CD4-positive, alpha-beta T cell treated with Interleukin-6 at 100 ng/mL for 8 hours (primary cell): ENCODE measurements at places on chromosomes 11 and 22.

GRCh38 chr22:40769761-40770160, 49.4 kb downstream of the SLC25A17 start:
- no peak for DNase-seq

- DNase-seq, result peak; percentile 67
Observed at GRCh38 chr11:6746086-6746618, 25.6 kb downstream of the OR2AG2 start.

DNA sequence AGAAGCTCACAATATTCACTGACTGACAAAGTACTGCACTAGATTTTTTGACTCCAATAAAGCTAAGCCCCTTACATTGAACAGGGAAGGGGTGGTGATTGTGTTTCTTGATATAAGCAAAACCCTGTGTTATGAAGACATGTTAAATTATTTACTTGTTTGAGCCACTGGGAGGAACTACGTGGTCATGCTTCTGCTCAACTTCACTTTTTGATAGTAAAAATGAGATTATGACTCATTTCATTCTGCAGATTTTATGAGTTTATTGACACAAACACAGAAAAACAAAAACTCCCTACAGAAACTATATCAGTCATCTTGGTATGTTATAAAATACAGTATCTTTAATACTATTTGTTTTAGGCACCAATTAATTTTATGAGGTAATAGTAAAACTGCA, 124.7 kb downstream of the CADM1 start:
- DNase-seq, result no peak

DNA sequence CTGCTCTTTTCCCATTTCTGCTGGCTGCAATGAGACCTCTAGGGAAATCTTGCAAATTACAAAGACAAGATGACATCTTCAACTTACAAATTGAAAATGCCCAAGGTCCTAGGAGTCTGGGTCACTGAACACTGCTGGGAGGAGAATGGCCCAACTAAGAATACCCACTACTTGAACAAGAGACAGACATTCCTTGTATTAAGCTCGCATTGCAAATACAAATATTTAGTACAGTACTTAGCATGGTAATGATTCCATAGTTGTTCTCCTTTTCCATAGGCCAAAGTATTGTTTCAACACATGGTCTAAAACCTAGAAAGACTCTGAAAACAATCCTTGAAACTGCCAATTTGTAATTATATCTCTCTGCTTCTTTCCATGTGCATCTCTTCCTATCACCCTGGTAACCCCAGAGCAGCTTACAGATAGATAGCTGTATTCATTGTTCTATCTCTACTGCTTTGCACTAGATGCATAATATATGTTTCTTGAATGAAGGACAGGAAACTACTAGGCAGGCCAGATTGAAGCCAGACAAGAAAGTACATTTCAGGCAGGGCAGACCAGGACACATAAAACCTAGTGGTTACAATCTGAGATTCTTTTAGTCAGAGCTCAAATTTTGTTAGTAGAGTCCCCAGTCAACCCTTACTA, 1545.7 kb upstream of the TENM4 start:
- no peak for DNase-seq

DNA sequence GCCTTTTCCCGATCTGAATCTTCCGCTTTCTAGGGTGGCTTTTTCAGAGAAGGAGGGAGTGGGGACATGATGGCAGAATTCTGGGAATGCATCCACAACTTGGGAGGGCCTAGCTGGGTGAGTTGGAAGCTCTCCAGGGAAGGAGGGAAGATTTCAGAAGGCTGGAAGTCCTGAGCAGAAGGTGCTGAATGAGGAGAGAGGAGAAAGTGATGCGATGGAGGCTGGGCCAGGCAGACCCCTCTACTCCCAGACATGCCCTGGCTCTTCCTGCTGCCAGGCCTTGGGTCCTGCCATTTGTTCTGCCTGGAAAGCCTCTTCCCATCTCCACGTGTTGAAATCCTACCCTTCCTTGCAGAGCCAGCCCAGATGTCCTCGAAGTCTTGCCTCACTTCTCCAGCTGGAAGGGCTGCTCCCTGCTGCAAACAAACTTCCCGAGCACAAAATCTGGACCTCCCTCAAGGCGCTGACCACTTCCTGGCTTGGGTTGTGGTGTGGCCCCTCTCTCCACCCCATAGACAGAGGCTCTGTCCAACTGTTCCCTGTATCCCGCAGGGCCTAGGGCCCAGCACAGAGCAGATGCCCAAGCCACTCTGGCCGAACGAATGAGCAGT, 16.8 kb downstream of the LRRC32 start:
- DNase-seq, result no peak

DNA sequence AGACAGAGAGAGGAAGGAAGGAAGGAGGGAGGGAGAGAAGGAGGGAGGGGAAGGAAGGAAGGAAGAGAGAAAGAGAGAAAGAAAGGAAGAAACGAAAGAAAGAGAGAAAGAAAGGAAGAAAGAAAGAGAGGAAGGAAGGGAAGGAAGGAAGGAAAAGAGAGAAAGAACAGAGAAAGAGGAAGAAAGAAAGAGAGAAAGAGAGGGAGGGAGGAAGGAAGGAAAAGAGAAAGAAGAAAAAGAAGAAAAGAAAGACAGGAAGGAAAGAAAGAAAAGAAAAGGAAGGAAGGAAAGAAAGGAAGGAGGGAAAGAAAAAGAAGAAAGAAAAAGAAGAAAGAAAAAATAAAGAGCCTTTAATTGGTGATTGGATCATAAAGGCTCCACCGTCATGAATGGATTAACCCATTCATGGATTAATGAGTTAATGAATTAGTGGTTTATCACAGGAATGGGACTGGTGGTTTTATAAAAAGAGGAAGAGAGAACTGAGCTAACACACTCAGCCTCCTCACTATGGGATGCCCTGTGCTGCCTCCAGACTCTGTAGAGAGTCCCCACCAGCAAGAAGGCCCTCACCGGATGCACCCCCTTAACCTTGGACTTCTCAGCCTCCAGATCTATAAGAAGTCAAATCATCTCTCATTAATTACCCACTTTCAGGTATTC, 9.0 kb upstream of the PLAAT2 start:
- DNase-seq, result no peak

GRCh38 chr11:64127267-64128072, 38.4 kb downstream of the MACROD1 start:
- no peak for DNase-seq

GRCh38 chr11:118111019-118111743, 24.4 kb upstream of the SMIM35 start:
- DNase-seq, result no peak

GRCh38 chr11:16070573-16070972, 285.8 kb downstream of the SOX6 start:
- no peak for DNase-seq

- no peak for DNase-seq
Observed at GRCh38 chr11:30406978-30407762, 84.3 kb downstream of the ARL14EP start.

DNA sequence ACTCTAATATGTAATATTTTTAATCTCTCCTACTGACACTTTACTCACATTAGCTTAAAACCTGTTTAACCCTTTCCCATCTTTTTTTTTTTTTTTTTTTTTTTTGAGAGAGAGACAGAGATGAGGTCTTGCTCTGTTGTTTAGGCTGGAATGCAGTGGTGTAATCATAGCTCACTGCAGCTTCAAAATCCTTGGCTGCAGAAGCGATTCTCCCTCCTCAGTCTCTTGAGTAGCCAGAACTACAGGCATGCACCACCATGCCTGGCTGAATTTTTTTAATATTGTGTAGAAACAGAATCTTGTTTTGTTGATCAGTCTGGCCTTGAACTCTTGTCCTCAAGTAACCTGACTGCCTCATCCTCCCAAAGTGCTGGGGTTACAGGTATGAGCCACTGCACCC, 37.3 kb downstream of the PAMR1 start:
- no peak for DNase-seq

DNA sequence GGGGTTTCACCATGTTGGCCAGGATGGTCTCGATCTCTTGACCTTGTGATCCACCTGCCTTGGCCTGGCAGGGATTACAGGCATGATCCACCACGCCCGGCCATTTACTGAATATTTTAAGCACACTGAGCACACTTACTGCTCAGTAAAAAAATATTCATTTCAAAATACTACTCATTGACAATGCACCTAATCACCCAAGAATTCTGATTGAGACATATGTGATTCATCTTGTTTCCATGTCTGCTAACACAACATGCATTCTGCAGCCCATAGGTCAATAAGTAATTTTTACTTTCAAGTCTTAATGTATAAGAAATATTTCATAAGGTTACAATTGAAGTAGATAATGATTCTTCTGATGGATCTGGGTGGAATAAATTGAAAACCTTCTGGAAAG, 4.2 kb upstream of the OR52J3 start:
- no peak for DNase-seq

DNA sequence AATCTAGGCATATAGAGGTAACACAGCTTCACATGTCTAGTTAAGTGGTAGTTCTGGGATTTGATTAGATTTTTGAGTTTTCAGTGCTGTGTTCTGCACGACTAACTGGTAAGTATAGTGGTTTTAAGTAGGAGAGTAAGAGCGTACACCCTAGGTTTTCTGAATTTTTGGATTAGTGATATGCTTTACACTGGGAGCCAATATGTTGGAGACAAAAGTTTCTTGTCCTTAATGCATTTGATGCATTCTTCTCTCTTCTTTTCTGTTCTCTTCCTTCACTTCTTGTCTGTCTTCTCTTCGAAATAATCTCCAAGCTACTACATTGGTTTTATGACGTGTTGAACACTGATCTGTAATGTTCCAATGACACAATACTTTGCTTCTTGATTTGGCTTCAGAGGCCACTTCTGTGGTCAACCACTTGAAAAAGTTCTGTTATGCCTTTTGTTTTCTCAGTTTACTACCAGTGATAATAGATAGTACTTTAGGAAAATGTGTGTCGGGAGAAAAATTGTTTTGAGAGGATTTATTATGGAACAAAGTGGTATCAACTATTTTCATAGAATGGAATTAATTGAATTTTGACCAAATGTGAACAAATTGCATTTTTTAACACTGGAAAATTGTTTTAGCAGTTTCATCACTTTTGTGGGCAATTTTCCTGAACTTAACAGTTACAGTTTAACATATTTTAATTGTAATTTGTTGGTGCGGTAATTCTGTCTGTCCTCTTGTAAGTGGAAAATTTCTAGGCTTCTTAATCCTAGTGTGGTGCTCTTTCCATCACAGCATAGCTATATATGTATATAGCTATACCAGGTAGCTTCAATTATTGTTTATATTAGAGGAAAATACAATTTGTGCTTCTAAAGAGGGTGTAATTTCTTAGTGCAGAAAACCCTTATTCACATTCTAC, 2.6 kb downstream of the PDE3B start:
- no peak for DNase-seq

DNA sequence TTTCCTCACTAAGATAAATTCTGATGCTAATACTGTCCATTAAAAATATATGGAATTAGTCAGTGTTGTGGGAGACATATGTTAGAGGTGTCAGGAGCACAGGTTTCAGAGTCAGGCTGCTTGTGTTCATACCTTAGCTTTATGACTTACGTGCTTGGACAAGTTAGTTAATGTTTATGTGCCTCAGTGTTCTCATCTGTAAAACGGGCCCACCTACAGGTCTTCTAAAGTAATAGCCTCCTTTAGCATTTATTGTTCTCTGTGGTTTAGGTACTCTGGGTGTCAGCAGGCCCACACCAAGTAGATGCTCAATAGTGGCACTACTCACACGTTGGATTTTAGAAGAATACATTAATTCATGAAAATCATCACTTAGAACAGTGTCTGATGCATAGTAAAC, 308.7 kb upstream of the ZC3H12C start:
- no peak for DNase-seq

GRCh38 chr11:19821412-19821875, 108.8 kb downstream of the NAV2 start:
- no peak for DNase-seq

DNA sequence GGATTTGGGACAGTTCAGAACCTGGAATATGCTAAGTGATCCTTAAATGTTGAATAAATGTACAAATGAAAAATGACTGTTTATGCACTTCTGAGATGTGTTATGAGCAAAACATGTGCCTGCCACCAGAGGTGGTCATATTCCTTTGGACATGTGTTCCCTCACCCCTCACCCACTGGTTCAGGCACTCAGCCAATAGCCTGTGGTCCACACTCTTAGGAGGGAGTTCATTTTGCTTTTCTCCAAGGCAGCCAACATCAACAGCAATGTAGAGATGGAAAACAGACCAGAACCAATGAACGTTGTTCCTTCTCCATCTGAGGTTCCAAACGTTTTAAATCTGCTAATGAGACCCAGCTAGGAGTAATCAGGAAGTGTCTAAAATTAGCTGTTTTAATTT, 44.0 kb downstream of the RPUSD4 start:
- no peak for DNase-seq

DNA sequence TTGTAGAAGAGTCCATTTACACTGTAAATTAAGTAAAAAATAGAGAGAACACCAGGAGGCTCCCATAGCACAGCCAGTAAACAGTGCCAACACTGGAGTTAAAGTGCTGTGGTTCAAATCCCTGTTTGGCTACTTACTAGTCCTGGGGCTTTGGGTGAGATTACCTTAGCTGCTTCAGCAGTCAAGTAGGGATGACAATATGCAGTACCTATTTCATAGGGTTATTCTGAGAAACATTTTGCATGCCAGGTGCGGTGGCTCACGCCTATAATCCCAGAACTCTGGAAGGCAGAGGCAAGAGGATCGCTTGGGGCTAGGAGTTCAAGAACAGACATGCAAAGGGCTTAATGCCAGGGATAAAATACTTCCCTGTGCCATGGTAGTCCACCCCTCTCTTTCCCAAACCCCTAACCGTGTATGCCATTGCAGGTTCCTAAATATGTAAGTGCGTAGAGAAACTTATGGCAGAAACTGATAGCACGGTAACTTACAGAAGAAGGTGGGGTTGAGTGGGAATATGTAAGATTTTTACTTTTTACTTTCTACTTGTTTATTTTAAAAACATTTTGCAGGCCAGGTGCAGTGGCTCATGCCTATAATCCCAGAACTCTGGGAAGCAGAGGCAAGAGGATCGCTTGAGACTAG, 86.4 kb upstream of the PICALM start:
- DNase-seq, result no peak

- DNase-seq, result no peak
Observed at GRCh38 chr11:35295751-35296150, 123.6 kb downstream of the SLC1A2 start.

GRCh38 chr11:43243927-43244326, 67.9 kb upstream of the API5 start:
- DNase-seq, result no peak

DNA sequence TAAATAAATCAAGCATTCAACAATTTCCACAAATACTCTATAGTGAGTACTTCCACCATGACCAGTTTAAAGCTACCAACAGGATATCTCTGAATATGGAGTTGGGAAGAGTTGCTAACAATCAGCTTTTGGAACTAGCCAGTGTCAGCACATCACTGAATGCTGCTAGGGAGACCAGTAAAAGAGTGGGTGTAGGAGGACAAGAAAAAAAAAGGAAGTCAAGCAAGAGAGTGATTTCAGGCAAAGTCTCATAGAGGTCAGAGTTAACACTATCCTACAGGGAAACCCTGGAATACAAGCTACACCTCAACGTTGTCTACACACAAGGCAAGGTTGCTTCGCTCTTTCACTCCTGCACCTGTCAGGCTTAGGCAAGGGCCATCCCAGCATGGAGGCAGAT, 24.2 kb downstream of the EIF3F start:
- no peak for DNase-seq

- no peak for DNase-seq
Observed at GRCh38 chr11:70550456-70551195, 152.3 kb downstream of the CTTN start.

- DNase-seq, result no peak
Observed at GRCh38 chr22:41308054-41308453, 6.7 kb downstream of the ZC3H7B start.
